ENCODE measurements at places on chromosomes 2 and 18. TPM values are rescaled to one million over a fixed set of nuclear protein-coding genes. Genes with fewer than 3 reads are reported as not detected.

Gene IL36B
- not detected for total RNA-seq

Gene TBR1
- 0.11 TPM for total RNA-seq

Gene ANTXR1
- 167 TPM for total RNA-seq

Gene PID1
- 3.5 TPM for total RNA-seq

Gene DSC3
- 1.8 TPM for total RNA-seq

Gene IRS1
- 17.6 TPM for total RNA-seq

Gene TMEM200C
- not detected for total RNA-seq

Gene IFIH1
- total RNA-seq = 1.7 TPM

Gene CLEC4F
- total RNA-seq = not detected

Gene MYO5B
- 14.9 TPM for total RNA-seq

Gene EFR3B
- 17.9 TPM for total RNA-seq

Gene C18orf32
- total RNA-seq = 21.0 TPM

Gene TUBA3E
- not detected for total RNA-seq

Gene PLCL1
- total RNA-seq = not detected

Gene REG1A
- not detected for total RNA-seq

Gene GDF7
- 0.05 TPM for total RNA-seq

Gene CHAC2
- 13.4 TPM for total RNA-seq

Gene INPP5D
- 0.69 TPM for total RNA-seq

Gene UGT1A3
- total RNA-seq = not detected

Gene ANKRD30BL
- total RNA-seq = not detected

Gene ASNSD1
- 42.4 TPM for total RNA-seq

Gene GRHL1
- total RNA-seq = 1.7 TPM

Gene MC4R
- not detected for total RNA-seq
